ENCODE measurements at places on chromosomes 4 and X.

GRCh38 chr4:129014566-129015509 lies 78.5 kb downstream of the SCLT1 start:
- DNase-seq: no peak

GRCh38 chr4:184819786-184820185 lies 6.0 kb downstream of the ACSL1 start:
- no peak for DNase-seq

DNA sequence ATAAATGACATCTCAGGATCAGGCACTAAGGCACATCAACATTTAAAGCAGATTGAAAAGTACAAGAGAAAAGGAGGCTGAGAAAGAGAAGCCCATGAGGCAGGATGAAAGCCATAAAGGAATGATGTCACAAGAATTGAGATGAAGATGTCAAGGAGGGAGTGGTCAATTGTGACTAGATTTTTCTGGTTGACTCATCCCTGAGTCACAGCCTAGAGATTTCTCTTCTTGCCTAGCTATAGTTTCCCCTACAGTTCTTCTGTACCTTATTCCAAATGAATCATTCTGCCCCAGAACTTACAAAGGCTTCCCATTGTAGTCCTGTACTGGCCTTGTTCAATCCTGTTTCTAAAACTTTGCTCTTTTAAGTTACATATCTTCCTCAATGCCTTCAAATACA lies 3.4 kb upstream of the USP53 start:
- DNase-seq: peak; percentile 24

GRCh38 chr4:141486375-141486997 lies 149.9 kb upstream of the IL15 start:
- no peak for DNase-seq

DNA sequence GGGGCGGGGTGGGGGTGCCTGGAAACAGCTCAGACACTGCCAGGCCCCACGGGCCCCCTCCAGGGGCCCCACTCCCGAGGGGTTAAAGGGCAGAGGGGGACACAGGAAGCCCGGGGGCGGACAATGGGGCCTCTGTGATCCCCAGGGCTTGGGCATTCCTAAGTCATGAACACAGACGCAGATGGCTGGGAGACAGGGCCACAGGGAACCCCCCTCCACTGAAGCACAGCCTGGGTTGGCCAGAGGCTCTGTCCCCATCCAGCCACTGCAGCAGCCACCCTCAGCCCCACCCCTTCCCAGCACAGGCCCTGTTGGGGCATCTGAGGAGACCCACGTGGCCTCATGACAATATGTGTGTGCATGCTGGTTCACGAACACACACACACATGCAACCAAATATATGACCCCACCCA lies 3.9 kb downstream of the L1CAM start:
- DNase-seq: no peak

DNA sequence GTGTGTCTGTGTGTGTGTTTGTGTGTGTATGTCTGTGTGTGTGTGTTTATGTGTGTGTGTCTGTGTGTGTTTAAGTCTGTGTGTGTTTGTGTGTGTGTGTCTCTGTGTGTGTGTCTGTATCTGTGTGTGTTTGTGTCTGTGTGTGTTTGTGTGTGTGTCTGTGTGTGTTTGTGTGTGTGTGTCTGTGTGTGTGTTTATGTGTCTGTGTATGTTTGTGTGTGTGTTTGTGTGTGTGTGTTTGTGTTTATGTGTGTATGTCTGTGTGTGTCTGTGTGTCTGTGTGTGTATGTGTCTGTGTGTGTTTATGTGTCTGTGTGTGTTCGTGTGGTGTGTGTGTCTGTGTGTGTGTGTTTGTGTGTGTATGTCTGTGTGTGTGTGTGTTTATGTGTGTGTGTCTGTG lies 11.4 kb downstream of the IL9R start:
- no peak for DNase-seq

DNA sequence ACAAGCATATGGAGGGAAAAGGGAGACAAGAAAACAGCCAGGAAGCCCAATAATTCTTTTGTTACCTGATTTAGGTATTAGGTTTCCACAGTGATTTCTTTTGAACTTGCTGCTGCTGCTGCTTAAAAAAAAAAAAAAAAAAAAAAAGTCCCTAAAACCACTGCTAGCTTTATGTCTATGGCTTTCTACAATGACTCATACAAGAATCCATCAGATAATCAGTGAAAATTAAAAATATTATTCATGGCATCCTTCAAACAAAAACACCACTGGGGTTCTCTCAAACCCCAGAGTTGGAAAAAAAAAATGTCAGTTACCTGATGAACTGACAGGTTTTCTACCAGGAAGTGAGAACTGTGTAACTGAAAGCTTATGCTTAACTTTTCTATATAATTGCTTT lies 14.3 kb downstream of the EPHA5 start:
- no peak for DNase-seq

DNA sequence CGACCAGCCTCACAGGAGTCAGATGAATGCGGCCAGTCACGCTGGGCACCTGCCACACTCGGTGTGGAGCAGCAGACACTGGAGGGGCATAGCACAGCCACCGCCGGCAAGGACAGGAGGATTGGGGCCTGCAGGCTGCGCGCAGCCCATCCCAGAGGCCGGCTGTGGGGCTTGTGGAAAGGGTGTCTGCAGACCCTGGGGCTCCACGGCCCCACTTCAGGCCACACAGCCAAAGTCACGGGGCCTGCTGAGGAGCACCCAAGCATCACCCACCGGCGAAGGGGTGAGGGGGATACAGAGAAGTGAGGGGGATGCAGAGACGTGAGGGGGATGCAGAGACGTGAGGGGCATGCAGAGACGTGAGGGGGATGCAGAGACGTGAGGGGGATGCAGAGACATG lies 70.1 kb downstream of the FAM53A start:
- no peak for DNase-seq

DNA sequence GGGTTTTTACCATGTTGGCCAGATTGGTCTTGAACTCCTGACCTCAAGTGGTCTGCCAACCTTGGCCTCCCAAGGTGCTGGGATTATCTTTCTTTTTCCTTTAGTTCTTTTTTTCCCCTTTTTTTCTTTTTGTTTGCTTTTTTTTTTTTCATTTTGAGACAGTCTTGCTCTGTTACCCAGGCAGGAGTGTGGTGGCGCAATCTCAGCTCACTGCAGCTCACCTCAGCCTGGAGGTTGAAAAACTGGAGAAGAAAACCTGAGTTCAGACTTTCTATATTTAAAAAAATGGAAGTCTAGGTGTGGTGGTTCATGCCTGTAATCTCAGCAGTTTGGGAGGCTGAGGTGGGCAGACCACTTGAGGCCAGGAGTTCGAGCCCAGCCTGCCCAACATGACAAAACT lies 181.1 kb upstream of the HS3ST1 start:
- no peak for DNase-seq

GRCh38 chr4:48653217-48654014 lies 126.7 kb downstream of the FRYL start:
- DNase-seq: peak; percentile 39

DNA sequence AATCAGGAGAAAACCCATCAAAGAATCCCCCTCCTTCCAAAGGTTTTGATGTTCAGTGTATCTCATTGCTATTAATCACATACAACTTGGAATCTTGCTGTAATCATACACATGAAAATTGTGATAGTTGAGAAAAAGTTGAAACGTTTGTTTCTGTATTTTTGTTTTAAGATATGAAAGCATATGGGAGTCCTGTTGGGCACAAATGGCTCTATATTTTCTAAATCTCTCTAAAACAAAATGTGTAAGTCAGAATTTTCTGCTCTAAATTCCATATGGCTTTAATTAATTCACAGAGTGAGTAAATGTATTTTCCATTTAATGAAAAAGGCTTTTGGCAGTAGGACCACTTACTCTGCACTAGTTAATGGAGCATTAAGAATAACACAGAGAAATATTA lies 140.2 kb downstream of the MOSPD2 start:
- no peak for DNase-seq

- DNase-seq: no peak
Observed at GRCh38 chr4:141081921-141082395, 51.3 kb downstream of the RNF150 start.

DNA sequence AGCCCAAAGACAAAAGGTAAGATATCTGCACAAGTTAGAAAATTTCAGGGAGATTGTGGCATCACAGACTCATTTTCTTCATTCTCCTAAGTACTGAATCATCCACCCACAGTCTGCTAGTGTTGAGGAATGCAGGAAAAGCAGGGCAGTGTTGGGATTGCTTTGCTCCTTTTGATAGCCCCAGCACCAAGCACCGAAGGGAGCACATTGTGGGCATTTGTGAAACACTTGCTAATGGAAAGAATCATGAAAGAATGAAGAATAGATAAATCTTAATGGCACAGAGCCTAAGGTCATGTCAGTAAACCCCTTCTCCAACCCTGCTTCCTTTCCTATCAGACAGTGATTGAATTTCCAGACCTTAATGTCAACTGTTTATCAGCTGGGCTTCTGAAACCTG lies 103.1 kb upstream of the GPRIN3 start:
- DNase-seq: no peak

- DNase-seq: no peak
Observed at GRCh38 chr4:213971-214370, 89.7 kb downstream of the ZNF718 start.

DNA sequence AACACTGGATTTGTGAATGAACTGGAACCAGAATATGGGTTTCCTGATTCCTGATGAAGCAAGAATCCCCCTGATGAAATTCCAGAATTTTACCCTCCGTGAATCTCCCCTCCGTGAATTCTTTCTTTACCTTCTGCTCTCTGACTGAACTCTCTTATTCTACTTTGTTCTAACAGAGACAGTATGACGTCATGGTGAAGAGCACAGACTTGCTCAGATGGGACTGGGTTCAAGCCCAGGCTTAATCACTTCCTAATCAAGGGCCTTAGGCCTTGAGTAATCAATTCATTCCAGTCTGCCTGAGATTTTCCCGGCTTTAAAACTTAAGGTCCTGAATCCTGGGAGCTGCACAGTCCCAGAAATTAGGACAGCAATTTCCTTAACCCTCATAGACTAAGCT lies 64.5 kb downstream of the IQCM start:
- DNase-seq: no peak

GRCh38 chr4:4334798-4335520 lies 44.9 kb downstream of the ZBTB49 start:
- peak; percentile 48 for DNase-seq

GRCh38 chrX:71282514-71283402 lies 677 bp upstream of the NONO start:
- peak; percentile 35 for DNase-seq

DNA sequence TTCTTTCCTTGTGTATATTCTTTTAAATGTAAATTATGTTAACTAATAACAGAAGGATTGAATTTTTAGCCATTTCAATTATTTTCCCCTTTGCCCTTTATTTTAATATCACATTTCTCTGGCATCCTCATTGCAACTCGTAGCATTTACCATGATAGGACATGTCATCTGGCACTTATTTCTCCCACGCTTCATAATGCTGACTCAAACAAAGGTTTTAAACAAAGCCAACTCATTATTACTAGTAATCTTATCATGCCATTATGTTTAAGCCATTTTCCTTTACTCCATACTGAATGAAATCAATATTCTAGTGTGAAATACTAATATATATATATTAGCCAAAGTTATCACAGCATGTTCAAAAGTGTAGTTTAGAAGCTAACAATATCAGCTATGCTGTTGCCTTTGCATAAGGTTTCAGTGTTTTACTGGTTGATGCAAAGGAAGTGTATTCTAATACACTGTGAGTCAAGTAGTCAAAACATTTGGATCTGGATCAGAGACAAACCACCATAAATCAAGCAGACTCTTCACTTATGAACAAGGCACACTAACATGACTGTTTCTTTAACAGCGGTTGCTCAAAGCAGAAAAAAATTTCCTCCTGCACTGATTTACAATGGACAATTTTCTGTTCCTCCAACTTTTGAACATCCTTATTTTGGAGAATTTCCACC lies 281.6 kb downstream of the SLC7A11 start:
- no peak for DNase-seq

GRCh38 chr4:145177906-145178538 lies 2.4 kb downstream of the OTUD4 start:
- DNase-seq: no peak

- DNase-seq: no peak
Observed at GRCh38 chr4:123856689-123857545, 460.3 kb downstream of the SPRY1 start.

DNA sequence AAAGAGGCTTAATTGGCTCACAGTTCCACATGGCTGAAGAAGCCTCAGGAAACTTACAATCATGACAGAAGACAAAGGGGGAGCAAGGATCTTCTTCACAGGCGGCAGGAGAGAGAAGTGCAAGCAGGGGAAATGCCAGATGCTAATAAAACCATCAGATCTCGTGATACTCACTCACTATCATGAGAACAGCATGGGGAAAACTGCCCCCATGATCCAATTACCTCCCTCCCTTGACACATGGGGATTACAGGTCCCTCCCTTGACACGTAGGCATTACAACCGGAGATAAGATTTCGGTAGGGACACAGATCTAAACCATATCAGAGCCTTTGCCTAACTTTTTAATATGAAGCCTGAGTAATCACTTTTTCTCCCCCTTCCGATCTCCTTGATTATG lies 43.7 kb upstream of the MAPK10 start:
- DNase-seq: no peak

DNA sequence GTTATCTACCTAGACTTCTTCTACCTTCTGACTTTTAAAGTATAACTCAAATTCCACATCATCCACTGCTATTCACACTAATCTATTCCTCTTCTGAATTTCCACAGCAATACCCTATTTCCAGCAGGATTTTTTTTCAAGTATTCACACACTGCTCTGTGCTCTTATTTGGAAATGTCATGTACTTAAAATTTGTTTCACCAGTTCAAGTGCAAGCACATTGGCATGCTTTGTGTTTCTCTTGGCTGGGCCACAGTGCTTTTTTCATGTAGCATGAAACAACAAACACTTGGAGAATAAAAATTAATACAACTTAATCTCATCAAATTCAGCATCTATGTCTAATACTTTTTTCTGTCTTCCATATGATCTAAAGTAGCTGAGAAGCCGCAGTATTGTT lies 161.8 kb upstream of the PCDH18 start:
- no peak for DNase-seq

DNA sequence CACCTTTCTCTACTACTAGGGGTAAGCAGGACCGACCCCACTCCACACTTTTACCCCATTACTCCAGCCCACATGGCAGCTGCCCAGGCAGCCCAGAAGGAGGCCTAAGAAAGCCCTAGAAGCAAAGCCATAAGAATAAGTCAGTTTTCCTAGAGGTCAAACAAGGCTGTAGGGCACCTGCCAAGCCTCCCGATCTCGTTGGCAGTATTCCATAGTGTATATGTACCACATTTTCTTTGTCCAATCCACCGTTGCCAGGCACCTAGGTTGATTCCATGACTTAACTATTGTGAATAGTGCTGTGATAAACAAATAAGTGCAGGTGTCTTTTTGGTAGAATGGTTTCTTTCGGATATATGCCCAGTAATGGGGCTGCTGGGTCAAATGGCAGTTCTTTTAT lies 54.2 kb downstream of the RHOXF2B start:
- no peak for DNase-seq

DNA sequence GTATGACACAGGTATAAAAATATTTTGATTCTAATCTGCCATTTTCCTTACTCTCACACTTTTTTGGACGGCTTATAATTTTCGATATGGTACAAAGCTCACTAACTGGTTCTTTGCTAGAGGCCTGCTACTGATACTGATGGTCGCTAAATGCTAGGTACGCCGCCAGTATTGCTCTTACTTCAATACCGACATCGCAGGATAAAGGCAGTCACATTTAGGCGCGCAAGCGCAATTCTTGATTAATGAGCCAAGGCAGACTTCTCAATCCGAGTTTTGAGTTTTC lies 557 bp upstream of the USP38 start:
- DNase-seq: no peak
